ENCODE measurements at places on chromosomes 4 and X.

- DNase-seq: no peak
These were observed 12.7 kb downstream of the TSR2 start for GRCh38 chrX:54452920-54453319.

DNA sequence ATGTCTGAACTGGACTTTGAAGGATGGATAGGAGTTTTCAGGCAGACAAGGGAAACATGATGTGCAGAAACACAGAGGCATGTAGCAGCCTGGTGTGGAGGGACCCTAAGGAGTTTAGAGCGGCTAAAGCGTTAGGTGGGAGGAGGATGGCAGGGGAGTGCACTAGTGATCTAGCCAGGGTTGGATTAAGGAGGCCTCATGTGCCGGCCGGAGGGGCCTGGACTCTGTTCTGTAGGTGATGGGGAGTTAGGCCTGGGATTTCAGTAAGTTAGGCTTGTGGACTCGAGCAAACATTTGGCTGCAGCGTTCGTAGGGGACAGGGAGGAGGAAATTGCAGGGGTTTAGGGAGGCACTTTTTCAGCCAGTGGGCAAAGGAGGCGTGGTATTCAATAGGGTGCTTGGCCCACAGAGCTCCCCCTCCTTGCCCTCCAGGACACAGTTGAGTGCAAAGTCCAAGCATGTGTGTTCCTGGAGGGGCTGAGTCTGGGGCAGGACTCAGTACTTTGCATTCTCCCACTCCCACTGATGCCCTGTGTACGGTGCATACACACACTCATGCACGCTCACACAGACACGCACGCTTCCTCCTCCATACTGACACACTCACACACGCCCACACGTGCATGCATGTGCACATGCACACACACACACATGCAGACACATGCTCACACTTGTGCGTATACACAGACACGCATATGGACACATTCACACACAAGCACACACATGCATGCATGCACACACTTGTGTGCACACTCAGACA, 18.6 kb downstream of the PSAPL1 start:
- DNase-seq: no peak

DNA sequence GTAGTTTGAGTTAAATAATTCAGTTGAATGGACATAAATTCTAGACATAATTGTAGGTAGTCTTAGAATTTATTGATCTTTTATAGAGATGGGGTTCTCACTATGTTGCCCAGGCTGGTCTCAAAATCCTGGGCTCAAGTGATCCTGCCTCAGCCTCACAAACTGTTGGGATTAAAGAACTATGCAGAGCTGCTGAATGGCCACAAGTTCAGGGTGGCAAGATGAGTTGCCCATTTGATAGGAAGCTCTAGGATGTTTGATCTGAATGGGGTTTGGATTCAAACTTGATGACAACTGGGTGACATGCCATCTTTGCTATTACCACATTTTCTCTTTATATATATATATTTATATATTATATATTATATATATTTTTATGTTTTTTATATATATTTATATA, 3.6 kb downstream of the RPL36A start:
- no peak for DNase-seq

DNA sequence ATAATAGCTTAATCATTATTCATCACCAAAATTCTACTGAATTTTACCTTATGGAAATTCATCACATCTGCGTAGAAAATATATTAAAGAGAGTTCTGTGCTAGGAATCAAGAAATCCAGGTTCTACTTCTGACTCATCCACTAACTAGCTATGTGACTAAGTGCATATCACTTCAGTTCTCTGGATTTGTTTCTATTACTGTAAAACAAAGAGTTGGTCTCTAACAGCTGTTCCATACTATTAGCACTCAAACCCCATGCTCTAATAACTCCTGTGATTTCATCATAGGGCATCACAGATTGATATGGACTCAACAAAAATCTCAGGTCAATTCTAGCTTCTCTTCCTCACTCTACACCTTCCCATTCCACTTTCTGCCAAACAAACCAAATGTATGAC, 572.0 kb downstream of the INPP4B start:
- DNase-seq: no peak

- no peak for DNase-seq
These were observed 74.6 kb downstream of the WDR44 start for GRCh38 chrX:118420462-118420861.

GRCh38 chr4:154738426-154738825, 5.4 kb upstream of the LRAT start:
- no peak for DNase-seq

- DNase-seq: no peak
These were observed 61.6 kb upstream of the ACSL1 start for GRCh38 chr4:184887333-184887732.

- DNase-seq: no peak
These were observed 99.5 kb downstream of the CCSER1 start for GRCh38 chr4:90226734-90227133.
